Kidney (tissue), 22 donors: ENCODE measurements at places on chromosomes 2 and 18.

GRCh38 chr2:127841466-127842178, 16.3 kb downstream of the POLR2D start:
- no peak for DNase-seq

DNA sequence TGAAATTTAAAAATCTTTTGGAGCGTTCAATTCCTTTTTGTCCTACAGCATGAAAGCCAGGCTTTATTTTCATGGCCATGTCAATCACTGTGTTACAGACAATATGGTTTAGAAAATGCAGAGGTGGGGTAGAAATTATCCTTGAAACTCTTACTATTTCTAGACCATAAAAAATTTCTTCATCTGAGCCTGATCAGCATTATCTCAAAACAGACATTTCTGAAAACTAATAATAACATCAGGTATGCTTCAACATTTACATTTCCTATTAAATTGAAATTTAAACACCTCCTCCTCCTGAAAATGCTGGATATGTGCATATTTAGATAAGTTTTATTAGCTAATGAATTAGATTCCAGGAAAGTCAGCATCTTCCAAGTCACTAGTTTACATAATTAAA, 570.6 kb downstream of the RIT2 start:
- no peak for DNase-seq

GRCh38 chr18:57961876-57962505, 82.0 kb upstream of the NEDD4L start:
- no peak for DNase-seq

DNA sequence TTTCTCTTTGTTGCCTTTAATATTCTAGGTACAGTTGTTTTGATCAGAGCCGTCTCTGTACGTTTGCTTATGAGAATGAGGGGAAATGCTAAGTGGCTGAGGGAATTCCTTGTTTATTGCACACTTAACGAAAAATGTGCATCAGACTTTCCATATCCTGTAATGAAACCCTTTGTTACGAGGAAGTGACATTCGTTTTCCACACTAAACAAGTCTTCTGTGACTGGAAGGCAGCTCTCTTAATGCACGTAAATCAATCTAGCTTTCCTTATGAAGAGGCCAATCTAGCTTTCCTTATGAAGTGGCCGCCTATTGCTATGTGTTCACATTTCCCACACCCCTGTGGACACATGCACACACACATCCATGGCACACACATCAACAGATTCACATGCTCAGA, 186.2 kb downstream of the SNTG2 start:
- DNase-seq, result no peak

GRCh38 chr2:167380094-167380493, 491.8 kb downstream of the XIRP2 start:
- no peak for DNase-seq

DNA sequence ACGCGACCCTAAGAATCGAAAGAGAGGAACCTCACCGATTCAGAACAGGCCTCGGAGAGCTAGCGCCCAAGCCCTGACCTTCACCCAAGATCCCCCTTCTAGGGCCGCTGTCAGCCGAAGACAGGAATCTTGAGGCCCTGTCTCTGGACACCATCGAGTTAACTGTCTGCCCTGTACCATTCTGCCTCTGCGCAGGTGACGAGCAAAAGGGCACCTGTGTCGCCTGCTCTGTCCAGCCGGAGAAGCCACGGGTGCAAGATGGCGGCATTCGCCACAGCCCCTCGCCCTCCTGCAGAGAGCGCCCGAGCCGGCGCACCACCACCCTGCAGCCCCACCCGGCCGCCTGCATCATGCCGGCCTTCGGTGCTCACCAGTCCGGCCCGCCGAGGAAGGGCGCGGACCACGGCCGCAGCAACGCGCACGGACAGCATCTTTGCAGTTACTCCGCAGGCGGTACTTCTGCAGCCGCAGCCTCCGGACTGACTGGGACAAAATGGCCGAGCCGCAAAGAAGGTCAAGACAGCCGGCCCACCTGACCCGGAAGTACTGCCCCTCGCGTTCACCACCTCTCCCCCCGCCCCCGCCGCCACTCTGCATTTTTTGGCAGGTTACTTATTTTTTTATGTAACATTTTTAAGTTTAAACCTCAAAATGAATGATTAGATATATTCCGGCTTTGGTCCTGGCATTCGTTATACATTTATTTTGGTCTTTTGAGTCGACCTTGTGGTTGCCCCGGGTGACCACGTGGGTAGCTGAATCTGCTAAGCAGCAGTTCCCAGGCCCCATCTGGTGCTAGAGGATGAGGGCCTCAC, at the start of gene ATP5F1A:
Gene ATP5F1A, minus strand, starts transcription at position 496 of the 815 bp plus-strand sequence. Its CDS starts 65 bp downstream, at position 431.
- DNase-seq, result peak; percentile 89

GRCh38 chr2:10513201-10513600, 65.1 kb upstream of the ODC1 start:
- no peak for DNase-seq

GRCh38 chr2:157443795-157444640, at the start of gene CYTIP:
TSS of gene CYTIP (minus strand) at chr2:157444089. CDS start at chr2:157444020, 69 bp downstream.
- no peak for DNase-seq

- DNase-seq, result no peak
These were observed 105.0 kb upstream of the SMAD7 start for GRCh38 chr18:49055754-49056172.

DNA sequence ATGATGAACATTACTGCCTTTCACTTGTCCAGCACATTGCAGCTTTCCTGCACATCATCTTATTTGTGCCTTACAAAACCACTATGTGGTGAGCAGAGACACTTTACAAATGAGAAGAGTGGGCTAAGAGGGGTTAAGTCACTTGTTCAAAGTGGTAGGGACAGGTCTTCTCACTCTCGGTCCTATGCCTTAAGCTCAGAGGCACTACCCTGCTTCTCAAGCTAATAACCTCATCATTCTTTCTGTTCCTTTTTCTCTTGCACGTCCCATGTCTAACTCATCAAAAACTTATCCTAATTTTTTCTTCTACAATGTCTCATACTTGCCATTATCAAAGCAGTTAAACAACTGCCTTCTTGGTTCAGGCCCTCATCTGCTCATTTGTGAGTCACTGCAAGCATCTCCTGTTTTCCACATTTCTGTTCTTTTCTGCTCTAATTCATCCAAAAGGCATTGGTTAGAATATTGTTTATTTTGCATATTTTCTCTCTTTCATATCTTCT, 21.9 kb upstream of the NCOA1 start:
- no peak for DNase-seq

DNA sequence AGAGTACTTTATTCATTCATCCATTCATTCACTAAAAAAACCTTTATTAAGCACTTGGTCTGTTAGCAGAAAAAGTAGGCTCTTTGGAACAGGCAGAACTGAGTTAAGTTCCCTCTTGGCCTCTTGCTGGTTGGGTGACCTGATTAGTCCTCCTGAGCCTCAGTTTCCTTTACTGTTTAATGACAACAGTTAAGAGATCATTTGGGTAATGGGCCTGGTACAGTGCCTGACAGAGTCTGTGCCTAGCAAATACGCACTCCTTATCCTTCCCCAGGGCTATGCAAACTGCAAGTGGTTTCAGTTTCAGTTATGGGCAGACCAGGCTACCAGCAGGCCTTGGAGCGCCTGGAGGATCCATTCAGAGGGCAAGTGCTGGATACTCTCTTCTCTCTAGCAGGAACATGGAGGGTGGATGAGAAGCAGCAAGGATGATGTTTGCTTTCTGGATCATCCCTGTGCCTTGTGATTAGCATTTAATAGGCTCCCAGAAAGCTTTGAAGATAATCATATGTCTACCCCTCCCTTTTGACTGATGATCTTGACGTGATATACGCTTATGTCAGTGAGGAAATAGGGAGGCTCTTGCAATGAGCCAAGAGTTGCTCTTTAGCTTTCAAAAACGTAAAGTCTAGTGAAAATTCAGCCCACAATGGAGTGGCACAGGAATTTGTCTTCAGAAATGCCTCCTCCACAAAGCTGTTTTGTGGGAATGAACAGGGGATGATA, 12.4 kb upstream of the TAF1B start:
- DNase-seq, result no peak

DNA sequence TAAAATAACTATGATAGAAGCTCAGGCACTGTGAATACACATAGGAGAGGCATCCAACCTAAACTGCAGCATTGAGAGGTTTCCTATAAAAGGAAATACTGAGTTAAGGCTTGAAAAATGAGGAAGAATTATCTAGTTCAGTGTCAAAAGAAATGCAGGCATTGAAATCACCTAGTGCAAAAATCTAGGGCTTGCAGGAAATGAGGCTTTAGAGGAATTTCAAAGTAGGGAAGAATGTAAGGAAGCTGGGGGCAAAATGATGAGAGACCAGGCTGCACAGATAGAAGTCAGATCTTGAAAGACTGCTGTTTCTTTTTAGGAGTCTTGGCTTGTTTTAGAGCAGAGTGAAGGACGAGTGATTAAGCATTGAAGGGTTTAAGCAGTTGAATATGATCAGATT, 28.1 kb upstream of the SCYGR2 start:
- DNase-seq, result no peak

- DNase-seq, result no peak
These were observed 9.8 kb upstream of the DNAJC27 start for GRCh38 chr2:24981411-24982136.
